ENCODE measurements at places on chromosomes 13 and 19. TPM values are rescaled to one million over a fixed set of nuclear protein-coding genes. Genes with fewer than 3 reads are reported as not detected.

The CCNA1 gene
- total RNA-seq = 0.32 TPM

The ARHGAP33 gene
- total RNA-seq = 7.2 TPM

The ZNF284 gene
- 0.38 TPM for total RNA-seq

The XRCC1 gene
- 27.5 TPM for total RNA-seq

The MEGF8 gene
- 25.3 TPM for total RNA-seq

The FPR2 gene
- not detected for total RNA-seq

The TEX29 gene
- not detected for total RNA-seq

The SIGLEC10 gene
- 0.03 TPM for total RNA-seq

The FAM216B gene
- total RNA-seq = not detected

The ZMYM2 gene
- 18.3 TPM for total RNA-seq

The SERTM1 gene
- total RNA-seq = not detected

The KLK4 gene
- total RNA-seq = 0.17 TPM

The DNASE2 gene
- 30.9 TPM for total RNA-seq

The ZNF836 gene
- 1.1 TPM for total RNA-seq

The ZNF723 gene
- not detected for total RNA-seq

The DHDH gene
- 1.2 TPM for total RNA-seq

The FCAR gene
- not detected for total RNA-seq

The NECTIN2 gene
- total RNA-seq = 79.1 TPM

The SLC8A2 gene
- 0.15 TPM for total RNA-seq

The DIRAS1 gene
- total RNA-seq = 4.0 TPM

The C13orf42 gene
- not detected for total RNA-seq

The WASF3 gene
- total RNA-seq = 0.12 TPM

The UNC13A gene
- 1.7 TPM for total RNA-seq

The CEACAM8 gene
- not detected for total RNA-seq

The RUBCNL gene
- 0.09 TPM for total RNA-seq

The KRTDAP gene
- total RNA-seq = not detected

The RFXAP gene
- 0.89 TPM for total RNA-seq

The OR7A5 gene
- not detected for total RNA-seq

The ZNF865 gene
- total RNA-seq = 7.1 TPM

The LRRC25 gene
- 0.06 TPM for total RNA-seq

The CYP2F1 gene
- not detected for total RNA-seq

The SULT2A1 gene
- not detected for total RNA-seq

The ZFP36 gene
- total RNA-seq = 260 TPM

The PDE4C gene
- total RNA-seq = 0.28 TPM

The NCR1 gene
- not detected for total RNA-seq

The NHLRC3 gene
- 4.9 TPM for total RNA-seq

The ZNF491 gene
- not detected for total RNA-seq

The ZNF443 gene
- total RNA-seq = 0.87 TPM

The PSG1 gene
- 0.20 TPM for total RNA-seq

The CYP2B6 gene
- not detected for total RNA-seq

The FBXO27 gene
- total RNA-seq = 3.5 TPM

The ARHGAP45 gene
- total RNA-seq = 5.4 TPM

The COX6B2 gene
- 0.61 TPM for total RNA-seq

The MBD3L3 gene
- total RNA-seq = not detected

The ZNF90 gene
- total RNA-seq = not detected

The PEX11G gene
- total RNA-seq = 2.1 TPM

The APOC1 gene
- total RNA-seq = 113 TPM

The CABP5 gene
- total RNA-seq = not detected

The SYNGR4 gene
- 3.0 TPM for total RNA-seq

The IL4I1 gene
- 0.74 TPM for total RNA-seq

The FARP1 gene
- 18.8 TPM for total RNA-seq

The DPRX gene
- total RNA-seq = not detected

The ZNF729 gene
- not detected for total RNA-seq

The NPAS1 gene
- total RNA-seq = 6.0 TPM

The LSM4 gene
- 252 TPM for total RNA-seq

The SPRED3 gene
- 2.2 TPM for total RNA-seq

The GGACT gene
- total RNA-seq = 3.8 TPM

All from A549 treated with AZD2906 at 1 μM for 4 hours (cell line).